Activated effector memory CD4-positive, alpha-beta T cell treated with Interleukin-2 at 50 U/mL for 16 hours (primary cell): ENCODE measurements at places on chromosomes 1 and 21.

- no peak for DNase-seq
Measured at GRCh38 chr21:35504951-35505466, 455.9 kb upstream of the RUNX1 start.

DNA sequence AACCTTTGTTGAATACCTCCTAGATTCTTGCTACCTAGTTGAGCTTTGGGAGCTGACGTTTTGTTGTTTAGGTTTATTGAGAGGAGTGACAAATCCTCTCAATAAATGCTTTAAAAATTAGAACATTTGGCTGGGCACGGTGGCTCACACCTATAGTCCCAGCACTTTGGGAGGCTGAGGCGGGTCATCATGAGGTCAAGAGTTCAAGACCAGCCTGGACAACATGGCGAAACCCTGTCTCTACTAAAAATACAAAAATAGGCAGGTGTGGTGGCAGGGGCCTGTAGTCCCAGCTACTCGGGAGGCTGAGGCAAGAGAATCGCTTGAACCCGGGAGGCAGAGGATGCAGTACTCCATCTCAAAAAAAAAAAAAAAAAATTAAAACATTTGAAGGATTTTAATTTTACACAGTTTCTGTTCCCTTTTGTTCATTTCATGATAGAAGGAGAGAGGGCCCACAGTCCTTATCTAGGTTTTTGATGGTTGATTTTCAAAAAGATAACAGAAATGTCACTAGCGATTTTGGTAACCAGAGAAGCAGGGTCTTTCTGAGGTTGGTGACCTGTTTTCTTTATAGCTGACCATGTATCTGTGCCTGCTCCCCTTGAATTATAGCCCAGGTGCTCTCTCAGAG is 44.2 kb upstream of the PIGV start:
- no peak for DNase-seq

GRCh38 chr1:176626572-176627061 is 163.6 kb downstream of the PAPPA2 start:
- DNase-seq, result no peak

- no peak for DNase-seq
Measured at GRCh38 chr1:15027515-15027986, 126.0 kb upstream of the TMEM51 start.

DNA sequence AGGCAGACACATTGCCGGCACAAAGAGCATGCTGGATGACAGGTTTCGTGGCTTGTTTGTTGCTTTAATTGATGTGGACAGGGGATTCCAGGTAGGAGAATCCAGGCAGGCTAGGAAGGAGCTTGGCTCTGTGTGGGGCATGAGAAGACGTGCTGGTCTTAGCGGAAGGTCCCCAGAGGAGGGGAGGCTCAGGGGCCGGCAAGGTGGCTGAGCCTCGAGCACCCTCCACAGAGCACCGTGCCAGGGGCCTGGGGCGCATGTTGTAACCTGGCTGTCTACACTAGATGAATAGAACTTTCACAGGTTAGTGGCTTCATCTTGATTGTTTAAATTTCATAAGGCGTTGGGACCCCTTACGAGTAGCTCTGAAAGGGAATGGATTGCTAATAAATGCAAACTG is 223.1 kb downstream of the CAMTA1 start:
- DNase-seq, result no peak

DNA sequence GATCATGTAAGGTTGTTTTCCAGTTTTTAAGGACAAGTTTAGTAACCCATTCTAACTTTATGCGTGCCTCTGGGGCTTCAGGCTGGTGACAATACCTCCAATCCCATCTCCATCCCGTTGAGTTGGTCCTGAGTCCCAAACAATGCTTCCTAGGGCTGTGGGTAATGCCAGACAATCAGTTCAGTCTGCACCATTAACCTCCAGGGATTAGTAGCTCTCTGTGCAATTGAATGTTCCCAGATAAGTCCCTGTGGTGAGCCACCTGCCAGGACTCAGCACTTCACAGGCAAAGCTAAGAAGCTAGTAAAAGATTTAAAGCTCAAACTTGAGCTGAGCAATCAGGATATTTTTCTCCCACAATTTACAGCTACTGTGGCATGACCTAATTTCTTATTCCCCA is 462.2 kb upstream of the PTBP2 start:
- no peak for DNase-seq

DNA sequence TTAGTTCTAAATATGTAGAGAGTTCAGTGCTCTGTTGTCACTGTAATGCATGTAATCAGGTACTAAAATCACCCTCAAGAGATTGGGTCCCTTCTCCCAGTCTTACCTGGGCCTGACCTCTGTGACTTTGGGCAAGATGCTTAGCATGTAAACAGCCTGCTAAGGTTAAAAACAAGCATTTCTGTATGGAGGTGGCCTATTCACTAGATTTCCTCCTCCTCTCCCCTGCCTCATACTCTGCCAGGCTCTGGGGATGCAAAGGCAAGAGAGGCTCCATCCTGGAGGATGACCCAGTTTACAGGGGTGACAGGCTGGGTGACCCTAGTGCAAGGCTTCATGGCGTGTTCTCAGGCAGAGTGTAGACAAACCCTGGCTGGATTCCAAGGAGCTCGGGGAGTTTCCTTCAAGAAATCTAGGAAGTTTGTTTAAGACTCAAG is 28.8 kb downstream of the VANGL2 start:
- no peak for DNase-seq

DNA sequence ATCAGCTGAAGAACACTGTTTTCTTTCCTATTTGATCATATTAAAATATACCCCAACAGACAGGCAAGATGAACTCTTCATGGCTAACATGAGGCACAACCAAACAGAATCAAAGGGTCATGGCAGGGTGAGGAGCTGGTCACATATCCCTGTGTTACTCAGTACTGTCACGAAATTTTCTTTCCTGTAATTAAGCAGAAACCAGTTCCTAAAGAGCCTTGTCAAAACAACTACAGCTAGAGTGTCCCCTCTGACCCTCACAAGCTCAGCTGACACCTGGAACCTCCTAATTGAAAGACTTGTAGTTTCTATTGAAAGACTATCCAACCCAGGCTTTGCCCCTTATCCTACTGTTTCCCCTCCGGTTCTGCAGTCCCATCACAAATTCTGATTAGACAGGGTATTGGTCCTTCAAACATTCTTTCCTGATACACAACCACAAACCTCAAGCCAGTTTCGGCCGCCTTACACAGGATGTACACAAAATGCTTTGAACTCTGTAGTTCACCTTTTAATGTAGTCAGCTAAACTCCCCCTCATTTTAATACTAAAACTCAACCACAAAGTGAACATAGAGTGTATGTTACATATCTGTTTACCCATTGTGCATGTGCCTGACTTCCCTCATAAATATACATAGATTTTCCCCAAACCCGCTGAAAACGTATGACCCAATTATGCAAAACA is 651.9 kb downstream of the MRPL39 start:
- DNase-seq, result no peak

DNA sequence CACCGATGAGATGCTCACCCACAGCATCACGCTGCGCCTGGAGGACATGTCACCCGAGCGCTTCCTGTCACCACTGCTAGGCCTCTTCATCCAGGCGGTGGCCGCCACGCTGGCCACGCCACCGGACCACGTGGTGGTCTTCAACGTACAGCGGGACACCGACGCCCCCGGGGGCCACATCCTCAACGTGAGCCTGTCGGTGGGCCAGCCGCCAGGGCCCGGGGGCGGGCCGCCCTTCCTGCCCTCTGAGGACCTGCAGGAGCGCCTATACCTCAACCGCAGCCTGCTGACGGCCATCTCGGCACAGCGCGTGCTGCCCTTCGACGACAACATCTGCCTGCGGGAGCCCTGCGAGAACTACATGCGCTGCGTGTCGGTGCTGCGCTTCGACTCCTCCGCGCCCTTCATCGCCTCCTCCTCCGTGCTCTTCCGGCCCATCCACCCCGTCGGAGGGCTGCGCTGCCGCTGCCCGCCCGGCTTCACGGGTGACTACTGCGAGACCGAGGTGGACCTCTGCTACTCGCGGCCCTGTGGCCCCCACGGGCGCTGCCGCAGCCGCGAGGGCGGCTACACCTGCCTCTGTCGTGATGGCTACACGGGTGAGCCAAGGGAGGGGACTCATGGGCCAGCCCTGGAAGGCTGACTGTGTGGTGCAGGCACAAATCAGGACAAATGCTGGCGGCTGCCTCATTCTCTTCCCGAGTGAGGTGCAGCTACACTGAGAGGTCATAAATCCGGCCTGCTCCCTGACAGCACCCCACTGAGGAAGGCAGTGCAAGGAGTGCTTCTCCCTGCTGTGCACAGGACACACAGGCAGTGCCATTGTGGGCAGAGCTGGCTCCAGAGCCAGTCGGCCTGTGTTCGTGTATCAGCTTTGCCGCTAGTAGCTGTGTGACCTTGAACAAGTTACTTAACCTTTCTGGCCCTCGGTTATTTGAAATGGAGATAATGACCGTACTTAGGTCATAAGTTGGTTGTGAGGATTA is 9.4 kb downstream of the CELSR2 start:
- DNase-seq, result no peak

DNA sequence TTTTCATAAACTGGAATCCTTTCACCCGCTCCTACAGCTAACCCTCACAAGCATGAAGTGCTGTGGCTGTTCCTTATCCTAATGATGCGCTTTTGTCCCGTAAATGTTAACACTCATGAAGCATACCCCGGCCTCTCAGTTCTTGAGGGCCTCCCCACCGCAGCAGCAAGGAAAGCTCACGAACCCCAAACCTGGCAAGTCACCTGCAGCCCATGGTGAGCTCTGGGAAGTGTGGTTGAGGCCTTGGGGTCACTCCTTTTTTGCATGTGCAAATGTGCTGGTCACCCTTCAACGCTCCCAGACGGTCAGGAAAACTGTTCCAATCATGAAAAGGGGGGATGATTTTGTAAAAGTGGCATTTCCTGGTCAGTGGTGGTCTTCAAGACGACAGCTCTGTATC is 124.6 kb downstream of the PRDM2 start:
- no peak for DNase-seq

DNA sequence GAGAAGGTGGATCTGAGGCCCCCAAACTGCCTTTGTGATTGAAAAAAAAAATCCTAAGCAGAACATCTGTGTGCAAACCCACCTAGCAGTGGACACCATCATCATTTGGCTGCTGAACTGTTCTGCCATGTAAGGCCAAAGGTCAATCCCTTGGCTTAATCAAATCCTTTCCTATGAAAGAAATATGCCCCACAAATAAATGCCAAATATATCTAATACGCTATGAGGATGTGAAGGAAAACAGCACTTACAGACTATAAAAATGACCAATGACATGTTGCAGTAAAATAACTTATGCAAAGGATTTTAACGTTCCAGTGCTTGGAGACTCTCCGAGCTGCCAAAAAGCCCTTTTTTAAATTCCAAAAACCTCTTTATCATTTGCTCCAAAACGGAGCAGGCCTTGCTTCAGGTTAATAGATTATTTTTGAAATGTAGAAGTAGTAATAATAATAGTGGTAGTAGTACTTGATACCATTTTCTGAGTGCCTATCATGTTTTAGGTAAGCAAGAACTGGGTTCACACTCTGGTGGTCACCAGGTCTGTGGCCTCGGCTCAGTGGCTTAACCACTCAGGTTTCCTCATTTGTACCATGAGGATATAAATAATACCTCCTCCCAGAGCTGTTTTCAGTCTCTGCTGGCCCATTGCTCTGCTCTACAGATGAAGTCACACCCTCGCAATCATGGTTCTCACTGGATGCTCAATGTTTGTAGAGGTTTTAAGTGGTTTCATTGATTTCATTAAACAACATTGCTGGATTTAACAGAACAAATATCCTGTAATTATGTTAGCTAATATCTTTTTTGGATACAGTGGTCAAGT is 47.9 kb upstream of the EDEM3 start:
- no peak for DNase-seq

DNA sequence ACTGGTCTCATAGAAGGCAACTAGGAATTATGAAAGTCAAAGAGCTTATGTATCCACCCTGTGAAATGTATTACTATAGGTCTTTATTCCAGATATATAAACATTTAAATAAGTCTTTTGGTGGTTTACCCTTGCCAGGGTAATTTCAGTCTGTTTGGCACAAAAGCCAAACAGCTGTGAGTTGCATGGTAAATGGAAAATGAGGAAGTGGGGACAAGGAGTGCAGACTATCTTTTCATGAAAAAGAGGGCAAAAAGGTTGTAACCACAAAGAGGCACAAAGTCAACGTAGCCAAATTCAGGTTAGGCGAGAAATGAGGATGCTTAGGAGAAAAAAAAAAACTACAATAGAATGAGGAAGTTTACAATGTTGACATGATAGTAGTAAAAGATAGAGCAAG is 492.3 kb upstream of the PRMT6 start:
- no peak for DNase-seq

DNA sequence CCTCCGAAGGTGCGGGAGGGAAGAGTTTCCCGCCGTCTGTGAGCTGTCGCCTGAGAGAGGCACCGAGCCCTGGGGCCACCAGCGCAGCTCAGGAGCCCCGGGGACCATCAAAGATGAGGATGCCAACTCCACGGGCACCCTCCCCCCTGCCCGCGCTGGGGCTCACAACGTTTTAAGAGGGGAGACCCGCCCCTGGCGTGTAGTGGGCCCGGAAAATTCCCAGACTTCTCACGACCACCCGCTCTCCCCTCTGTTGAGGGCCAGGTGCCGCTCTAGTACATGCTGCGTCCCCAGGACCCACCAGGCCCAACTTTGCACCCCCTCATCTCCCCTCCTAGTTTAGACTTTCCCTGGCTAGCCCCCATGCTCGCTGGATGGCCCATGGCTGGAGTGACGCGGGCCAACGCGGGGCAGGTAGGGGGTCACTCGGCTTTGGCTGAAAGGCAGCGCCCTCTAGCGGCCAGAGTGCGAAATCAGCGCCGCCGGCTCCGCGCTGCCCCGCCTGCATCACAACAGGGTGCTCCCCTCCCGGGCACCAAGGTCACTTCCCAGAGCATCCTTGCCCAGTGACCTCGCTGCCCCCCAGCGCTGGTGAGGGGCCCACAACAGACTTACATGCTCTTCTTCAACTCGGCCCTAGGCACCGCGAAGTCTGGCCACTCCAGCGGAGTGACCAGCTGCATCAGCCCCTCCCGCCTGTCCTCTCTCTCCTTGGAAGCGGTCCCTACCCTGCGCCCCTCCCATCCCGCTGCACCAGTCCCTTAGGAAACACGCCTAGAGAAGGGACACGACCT is 1.8 kb downstream of the CD160 start:
- DNase-seq, result peak; percentile 45
